ENCODE measurements at places on chromosomes 2 and 18.
A peak's percentile ranks its signal among the peaks of the same experiment; 100 is the strongest.

- no peak for DNase-seq
These were observed 5.6 kb upstream of the CPLX4 start for GRCh38 chr18:59323931-59324622.

DNA sequence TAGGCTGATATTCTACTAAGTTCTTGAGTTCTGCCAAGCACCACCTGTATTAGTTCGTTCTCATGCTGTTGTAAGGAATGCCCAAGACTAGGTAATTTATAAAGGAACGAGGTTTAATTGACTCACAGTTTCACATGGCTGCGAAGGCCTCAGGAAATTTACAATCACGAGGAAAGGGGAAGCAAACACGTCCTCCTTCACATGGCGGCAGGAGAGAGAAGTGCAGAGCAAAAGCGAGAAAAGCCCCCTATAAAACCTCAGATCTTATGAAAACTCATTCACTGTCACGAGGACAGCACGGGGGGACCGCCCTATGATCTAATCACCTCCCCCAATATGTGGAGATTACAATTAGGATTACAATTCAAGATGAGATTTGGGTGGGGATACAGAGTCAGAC lies 47.7 kb upstream of the YWHAQ start:
- DNase-seq: no peak

DNA sequence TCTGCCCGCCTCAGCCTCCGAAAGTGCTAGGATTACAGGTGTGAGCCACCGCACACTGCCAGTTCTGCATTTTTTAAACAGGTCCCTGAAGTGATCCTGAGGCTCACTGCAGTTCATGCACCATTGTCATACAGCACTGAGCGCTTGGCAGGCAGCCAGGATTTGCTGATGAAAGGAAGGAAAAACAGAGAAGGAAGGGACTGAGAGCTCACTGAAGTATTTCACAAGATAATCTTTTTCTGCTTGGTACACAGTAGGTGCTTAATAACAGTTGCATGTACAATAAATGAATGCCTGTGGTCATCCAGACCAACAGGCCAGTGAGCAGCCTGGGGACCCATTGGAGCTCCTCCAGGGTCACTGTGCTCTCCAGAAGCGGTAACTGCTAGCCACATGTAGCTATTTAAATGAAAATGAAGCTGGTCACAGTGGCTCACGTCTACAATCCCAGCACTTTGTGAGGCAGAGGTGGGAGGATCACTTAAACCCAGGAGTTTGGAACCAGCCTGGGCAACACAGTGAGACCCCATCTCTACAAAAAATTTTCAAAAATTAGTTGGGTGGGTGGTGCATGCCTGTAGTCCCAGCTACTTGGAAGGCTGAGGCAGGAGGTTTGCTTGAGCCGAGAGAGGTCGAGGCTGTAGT lies 33.1 kb upstream of the SMAD7 start:
- no peak for DNase-seq

DNA sequence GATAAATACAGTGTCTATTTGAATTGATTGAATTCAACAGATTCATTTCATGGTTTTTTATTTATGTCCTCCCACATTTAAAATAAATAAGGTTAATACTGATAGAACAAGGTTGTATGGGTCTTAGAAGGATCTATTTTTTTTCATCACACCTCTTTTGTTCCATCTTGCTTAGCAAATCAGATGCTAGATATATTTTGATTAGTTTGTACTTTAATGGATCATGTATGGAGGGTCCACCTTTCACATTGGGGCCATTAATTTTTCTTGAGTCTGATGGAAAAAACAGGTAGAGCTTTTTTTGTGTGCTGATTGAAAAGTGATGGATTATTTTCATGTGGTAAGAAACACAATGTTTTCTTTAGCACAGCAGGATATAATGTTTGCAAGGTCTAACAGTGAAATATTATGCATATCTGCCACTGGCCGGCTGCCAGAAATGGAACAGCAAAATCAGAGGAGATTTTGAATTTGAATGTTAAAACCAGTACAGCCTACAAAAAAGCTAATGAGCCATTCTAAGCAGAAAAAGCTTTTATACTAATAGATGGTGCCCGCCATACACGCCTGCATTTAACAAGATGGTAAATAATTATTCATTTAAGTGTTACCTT lies 188.1 kb upstream of the ETAA1 start:
- no peak for DNase-seq

DNA sequence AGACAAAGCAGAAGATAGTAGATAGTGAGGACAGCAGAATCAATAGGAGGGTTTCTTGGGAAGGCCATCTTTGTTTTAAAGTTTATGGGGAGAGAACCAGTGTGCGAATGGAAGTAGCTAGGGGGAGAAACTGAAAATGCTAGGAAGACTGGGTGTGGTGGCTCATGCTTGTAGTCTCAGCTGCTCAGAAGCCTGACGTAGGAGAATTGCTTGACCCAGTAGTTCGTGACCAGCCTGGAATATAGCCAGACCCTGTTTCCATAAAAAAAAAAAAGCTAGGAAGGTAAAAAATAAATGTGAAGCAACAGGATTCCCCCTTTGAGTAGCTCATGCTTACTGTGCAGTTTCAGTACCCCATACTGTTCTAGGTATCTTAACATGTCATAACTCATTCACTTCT lies 19.2 kb upstream of the DRC1 start:
- no peak for DNase-seq

- DNase-seq: peak; percentile 27
These were observed 519 bp downstream of the TEX261 start for GRCh38 chr2:70994009-70994698.

GRCh38 chr2:68568116-68568515 lies 75.3 kb upstream of the PROKR1 start:
- no peak for DNase-seq

GRCh38 chr2:16718576-16719484 lies 53.2 kb upstream of the CYRIA start:
- DNase-seq: no peak

- DNase-seq: peak; percentile 29
These were observed 31.0 kb downstream of the SP100 start for GRCh38 chr2:230447036-230447435.

GRCh38 chr2:143252138-143252907 lies 123.1 kb downstream of the ARHGAP15 start:
- no peak for DNase-seq

- no peak for DNase-seq
These were observed 32.9 kb downstream of the SOX11 start for GRCh38 chr2:5725072-5725471.

- no peak for DNase-seq
These were observed 596.4 kb downstream of the NYAP2 start for GRCh38 chr2:225995796-225996461.

- no peak for DNase-seq
These were observed 18.8 kb upstream of the ENOSF1 start for GRCh38 chr18:731185-731584.

DNA sequence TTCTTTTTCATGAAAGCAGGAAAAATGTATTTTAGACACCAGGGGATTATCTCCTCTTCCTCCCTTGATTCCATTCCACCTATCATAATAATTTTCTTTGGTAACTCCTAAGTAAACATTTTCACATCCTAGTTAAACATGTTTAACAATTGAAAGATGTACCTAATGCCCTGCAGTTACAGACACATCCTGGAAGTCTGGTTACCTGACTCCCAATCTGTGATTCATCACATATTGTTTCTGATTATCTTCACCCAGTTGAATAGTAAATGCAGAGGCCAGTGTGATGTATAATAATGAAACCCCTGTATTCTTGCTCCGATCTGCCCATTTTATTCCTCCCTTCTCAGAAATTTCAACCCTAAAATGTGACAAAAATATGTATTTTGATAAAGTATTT lies 1237.6 kb upstream of the LRRTM1 start:
- DNase-seq: no peak

DNA sequence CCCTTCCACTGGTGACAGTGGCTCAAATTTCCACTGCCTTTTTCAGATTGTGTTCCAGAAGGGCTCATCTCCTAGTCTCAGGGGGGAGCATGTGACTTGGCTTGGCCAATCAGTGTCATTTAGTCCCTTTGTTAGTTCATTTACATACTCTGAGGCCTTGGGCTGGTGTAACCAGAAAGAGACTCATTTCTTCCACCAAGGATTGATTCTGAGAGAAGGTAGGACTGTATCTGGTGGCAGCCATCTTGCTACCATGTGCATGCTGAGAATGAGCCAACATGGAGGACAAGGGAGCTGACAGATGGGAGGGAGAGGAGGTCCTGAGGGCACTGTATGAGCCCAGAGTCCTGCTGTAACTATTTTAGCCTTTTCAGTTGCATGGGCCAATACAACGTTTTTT lies 191.7 kb downstream of the THSD7B start:
- no peak for DNase-seq

- DNase-seq: no peak
These were observed 83.9 kb downstream of the PAX3 start for GRCh38 chr2:222214885-222215284.

- DNase-seq: no peak
These were observed 70.7 kb downstream of the SOS1 start for GRCh38 chr2:39050109-39050508.

DNA sequence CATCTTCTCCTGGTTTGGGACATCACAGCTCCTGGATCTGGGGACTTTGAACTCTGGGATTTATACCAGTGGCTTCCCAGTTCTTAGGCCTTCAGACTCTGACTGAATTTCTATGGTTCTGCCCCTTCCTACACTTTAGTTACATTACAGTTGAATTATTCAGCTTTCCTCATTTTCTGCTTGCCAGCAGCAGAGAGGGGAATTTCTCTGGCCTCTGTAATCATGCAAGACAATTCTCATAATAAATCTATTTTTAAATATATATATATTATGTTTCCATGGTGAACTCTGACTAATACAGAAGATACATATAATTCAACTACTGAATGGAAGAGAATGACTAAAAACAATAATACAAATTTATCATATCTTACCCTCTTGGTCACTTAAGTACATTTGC lies 1478.6 kb upstream of the ACVR2A start:
- no peak for DNase-seq

- no peak for DNase-seq
These were observed 764.9 kb upstream of the FANCL start for GRCh38 chr2:59005836-59006615.

DNA sequence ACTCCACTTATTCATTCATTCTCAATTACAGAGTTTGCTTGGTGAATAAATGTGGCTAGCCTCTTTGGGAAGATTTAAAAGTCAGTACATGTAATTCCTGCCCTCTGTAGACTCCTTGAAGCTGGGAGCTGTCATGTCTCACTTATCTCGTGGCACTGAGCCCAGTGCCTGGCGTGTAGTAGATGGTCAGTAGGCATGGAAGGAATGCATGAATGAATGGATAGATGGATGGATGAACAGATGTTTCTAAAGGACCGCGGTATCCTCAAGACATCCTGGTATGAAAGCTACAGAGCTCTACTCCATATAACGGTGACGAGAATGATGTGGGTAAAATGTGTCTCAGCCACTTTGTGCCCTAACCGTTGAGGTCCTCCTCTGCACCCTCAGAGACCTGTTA lies 83.0 kb downstream of the MARCO start:
- DNase-seq: no peak

GRCh38 chr2:183868153-183868552 lies 730.2 kb upstream of the ZNF804A start:
- DNase-seq: no peak

DNA sequence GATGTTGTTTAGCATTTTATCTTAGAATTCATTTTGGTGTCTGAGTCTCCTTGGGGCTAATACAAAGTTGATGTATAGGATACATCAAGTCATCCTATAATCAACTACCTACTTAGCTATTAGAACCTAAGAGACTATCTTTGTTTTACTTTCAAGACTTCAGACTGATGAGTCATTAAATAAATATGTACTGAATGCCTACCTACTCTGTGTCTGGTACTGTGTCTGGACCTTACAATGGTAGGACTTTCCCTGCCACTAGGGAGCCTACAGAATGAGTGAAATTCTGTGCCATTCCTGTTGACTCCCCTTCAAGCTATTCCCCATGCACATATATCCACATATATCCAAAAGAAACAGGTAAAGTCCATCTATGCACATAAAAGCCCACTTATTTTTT lies 114.5 kb downstream of the ERBB4 start:
- DNase-seq: no peak

DNA sequence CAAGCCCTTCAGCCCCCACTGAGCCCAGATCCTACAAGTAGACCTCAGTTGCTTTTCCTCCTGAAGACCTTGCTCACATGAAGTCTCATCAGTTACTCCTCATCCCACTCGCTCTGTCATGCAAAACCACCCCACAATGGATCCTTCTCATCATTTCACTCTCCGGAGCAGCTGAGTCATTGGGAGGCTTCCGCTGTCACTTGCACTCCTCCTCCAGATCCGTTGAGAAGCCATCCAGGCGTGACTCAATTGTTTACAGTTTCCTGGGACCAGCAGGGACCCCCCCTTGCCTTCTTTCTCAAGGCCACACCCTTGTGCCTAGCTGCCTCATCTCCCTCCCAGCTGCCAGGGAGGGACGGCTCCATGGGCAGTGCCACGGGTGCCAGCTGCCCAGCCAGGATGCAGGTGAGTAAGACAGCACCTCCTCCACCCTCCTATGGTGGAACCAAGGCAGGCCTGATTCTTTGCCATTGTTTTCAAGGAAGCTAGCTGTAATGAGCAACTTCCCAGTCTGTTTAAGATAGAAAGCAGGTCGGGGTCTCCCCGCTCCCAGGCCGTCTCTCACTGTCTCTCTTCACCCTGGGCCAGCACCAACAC lies 16.3 kb downstream of the GPR55 start:
- DNase-seq: peak; percentile 52

DNA sequence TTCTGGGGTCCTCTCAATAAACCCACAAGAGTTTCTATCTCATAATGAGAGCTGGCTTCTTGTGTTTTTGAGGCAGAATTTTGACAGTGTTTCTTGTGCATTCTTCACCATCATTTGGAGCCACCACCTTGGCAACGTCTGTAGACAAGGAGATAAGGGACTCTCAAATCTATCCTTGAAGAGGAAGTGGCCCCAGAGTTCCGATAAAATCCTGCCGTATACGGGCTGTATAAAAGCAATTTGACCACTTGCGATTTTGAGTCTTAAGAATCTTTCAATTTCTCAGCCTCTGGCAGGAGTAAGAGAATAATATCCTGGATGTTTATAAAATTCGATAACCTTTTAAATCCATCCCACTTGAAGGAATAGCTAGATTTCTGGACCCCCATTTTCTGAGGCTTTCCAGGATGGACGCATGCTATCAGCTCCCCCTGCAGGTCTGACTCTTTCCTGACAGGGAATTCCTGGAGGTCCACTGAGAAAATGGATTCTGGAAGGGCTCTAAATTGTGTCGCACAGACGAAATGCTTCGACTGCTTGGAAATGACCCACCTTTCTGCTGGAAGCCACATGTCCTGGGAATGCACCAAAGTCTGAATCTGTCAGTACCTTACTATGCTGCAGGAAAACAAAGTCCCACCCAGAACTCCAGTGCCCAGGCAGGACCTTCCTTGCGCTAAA lies 54.1 kb downstream of the E2F6 start:
- peak; percentile 32 for DNase-seq

GRCh38 chr2:234444893-234445292 lies 52.0 kb downstream of the ARL4C start:
- DNase-seq: peak; percentile 81

GRCh38 chr2:210604666-210605065 lies 48.3 kb downstream of the CPS1 start:
- DNase-seq: no peak
